ENCODE measurements at places on chromosomes 13 and 19. TPM values are rescaled to one million over a fixed set of nuclear protein-coding genes. Genes with fewer than 3 reads are reported as not detected.
A peak's percentile ranks its signal among the peaks of the same experiment; 100 is the strongest.

- peak; percentile 91 for DNase-seq
Observed at GRCh38 chr19:18156841-18157464, 4.0 kb downstream of the PIK3R2 start.

DNA sequence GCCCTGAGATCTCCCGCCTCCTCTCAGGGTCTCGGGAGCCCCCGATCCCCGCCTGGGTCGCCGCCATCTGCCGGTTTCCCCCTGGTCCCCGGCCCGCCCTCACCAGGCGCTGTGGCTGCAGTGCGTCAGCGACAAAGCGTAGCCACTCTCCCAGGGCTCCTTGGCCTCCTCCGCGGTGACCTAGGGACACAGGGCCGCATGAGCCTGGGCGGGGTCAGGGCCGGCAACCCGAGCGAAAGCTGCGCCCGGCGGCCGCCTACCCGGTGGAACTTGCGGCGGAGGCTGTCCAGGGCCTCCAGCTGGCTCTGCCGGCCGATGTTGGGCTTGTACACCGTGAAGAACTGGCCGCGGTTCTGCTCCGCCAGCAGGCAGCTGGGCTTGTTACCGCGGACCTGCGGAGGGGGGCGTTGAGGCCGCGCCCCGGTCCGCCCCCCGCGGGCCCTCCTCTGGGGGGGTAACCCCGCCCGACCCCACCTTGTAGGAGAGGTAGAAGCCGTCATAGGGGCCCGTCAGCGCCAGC, 5.3 kb downstream of the GPX4 start:
- DNase-seq = no peak

VSTM2B gene
- total RNA-seq = not detected

DNA sequence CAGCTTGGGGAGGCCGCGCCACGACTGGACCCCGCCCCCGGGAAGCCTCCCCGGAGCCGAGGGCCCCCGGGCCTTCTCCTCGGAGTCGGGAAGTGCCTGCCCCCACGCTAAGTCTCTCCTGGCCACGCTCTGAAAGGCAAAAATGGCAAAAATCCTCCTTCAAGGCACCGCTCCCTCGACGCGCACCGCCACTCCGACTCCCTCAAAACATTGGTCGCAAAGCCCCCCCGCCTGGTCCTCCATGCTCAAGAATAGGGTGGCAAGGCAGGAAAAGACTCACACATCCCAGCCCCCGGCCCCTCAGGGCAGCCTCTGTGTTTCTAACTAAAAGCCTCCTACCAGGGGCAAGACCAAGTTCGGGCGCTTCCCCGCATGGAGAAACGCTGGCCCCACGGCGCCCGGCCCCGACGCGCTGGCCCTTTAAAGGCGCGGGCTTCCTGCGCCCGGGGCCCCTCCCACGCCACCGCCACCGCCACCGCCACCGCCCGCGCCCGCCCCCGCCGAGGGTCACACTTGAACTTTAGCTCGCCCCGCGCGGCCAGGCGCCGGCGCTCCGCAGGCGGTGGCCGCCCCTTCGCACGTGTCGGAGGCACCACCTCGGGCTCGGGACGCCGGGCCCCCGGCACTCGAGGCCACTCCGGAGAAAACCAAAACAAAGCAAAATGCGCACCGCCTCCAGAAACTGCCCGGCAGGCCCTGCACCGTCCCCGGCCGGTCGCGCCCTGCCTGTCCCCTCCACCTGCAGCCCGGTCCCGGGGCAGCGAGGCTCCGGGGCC, 1.9 kb downstream of the FOXO1 start:
- DNase-seq = peak; percentile 84

KLK15 gene
- not detected for total RNA-seq

GRCh38 chr13:24624363-24624762, 55.8 kb upstream of the ATP12A start:
- DNase-seq = no peak

DNA sequence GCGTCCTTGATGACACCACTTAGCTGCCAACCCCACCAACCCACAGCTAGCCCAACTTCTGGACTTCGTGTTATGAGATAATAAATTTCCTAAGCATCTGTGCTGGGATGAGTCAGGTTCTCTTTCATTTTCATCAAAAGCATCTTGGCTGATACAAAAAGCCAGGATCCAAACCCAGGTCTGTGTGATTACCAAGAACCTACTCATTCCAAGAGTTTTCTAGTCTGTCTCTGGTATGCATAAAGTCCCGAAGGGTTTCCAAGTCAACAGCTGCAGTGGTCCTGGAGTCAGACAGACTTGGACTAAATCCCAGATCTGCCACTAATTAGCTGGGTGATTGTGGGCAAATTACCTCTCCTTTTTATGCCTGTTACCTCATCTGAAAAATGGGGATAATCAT, 55.5 kb upstream of the SERP2 start:
- no peak for DNase-seq

All from pancreas (tissue), 10 donors.